T-helper 22 cell (primary cell): ENCODE measurements at places on chromosomes 3 and 15.

GRCh38 chr15:50065279-50065678 is 53.8 kb downstream of the ATP8B4 start:
- no peak for DNase-seq

GRCh38 chr3:187027531-187028278 is 97.4 kb downstream of the ST6GAL1 start:
- DNase-seq = peak; percentile 75

DNA sequence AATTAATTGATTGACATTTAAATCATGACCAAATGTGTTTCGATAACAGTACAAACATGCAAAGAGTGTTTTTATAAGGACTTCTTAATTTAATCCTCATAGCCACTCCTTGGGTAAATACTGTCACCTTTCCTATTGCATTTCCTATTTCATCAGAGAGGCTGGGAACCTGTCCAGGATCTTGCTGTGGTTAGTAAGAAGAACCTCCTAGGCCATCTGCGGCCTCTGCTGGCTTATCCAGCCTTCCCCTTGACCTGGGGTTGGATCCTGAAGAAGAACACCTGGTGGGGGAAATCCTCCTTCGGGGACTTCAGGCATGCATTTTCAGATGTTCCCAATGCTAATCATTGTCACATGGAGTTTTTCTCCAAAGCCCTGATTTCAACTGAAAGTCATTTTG is 25.5 kb downstream of the GLDN start:
- no peak for DNase-seq

GRCh38 chr15:80180986-80181385 is 28.2 kb downstream of the FAH start:
- DNase-seq = no peak

GRCh38 chr3:69205385-69205784 is 83.0 kb upstream of the LMOD3 start:
- no peak for DNase-seq
